ENCODE measurements at places on chromosomes 3 and 15.

DNA sequence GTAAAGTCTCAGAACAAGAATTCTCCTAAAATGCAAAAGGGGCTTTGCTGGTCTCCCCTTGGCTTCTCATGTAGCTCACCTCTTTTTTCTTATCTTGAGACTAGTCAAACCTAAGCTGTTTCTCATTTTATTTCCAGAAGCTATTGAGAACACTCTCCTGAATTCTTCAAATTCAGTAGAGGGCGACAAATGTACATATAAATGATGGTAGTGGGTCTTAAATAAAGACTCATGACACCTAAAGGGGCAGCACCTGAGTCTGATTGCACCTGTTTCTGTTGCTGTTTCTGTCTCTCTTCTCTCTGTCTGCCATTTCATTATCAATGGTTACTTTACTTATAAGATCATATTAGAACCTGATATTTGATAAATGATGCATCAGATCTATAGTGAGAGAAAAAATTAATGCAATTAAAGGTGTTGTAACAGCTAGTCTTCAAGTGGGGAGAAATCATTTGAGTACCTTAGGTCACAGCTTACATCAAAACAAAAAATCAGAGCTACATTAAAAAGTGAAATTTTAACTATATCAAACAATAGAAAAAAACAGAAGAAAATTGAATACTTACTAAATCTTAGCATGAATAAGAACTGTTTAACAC lies 7.0 kb downstream of the ADIPOQ start:
- DNase-seq, result peak; percentile 10

GRCh38 chr15:59407946-59408345 lies 30.0 kb upstream of the FAM81A start:
- no peak for DNase-seq

GRCh38 chr15:61764141-61764540 lies 296.1 kb downstream of the VPS13C start:
- DNase-seq, result no peak

GRCh38 chr15:78437107-78437761 lies 782 bp upstream of the IREB2 start:
- no peak for DNase-seq

GRCh38 chr15:31346367-31347066 lies 19.9 kb downstream of the KLF13 start:
- no peak for DNase-seq

Data from skeletal muscle cell (primary cell).